ENCODE measurements at places on chromosomes 6 and 20.
A peak's percentile ranks its signal among the peaks of the same experiment; 100 is the strongest.

DNA sequence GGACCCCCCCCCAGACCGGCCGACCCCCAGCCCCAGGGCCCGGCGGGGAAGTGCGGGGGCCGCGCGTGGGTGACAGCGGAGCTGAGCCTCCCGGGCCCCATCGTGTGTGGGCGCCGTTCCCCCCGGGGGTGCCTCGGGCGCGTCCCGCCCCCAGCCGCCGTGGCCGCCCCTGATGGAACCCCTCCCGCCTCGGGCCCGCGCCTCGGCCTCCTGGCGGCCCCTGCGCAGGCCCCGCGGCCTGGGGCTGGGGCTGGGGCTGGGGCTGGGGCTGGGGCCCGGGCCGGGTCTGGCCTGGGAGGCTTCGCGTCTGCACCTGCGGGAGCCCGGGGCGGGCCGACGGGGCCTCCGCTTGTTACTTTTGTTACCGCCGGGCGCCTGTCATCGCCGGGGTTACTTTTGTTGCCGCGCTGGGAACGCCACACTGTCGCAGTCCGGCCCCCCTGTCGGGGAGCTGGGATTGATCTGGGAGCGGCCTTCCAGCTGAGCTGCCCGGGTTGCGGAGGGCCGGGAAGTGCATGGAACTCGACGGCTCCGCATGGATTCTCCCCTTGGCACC lies 598 bp downstream of the OGFR start:
- DNase-seq = peak; percentile 29

- DNase-seq = no peak
Observed at GRCh38 chr20:22663528-22664025, 79.2 kb upstream of the FOXA2 start.

GRCh38 chr6:80477591-80477990 lies 371.1 kb downstream of the BCKDHB start:
- DNase-seq = no peak

GRCh38 chr20:19697415-19697814 lies 60.6 kb upstream of the RIN2 start:
- DNase-seq = no peak

GRCh38 chr6:170295510-170296422 lies 4.9 kb upstream of the DLL1 start:
- DNase-seq = peak; percentile 43

DNA sequence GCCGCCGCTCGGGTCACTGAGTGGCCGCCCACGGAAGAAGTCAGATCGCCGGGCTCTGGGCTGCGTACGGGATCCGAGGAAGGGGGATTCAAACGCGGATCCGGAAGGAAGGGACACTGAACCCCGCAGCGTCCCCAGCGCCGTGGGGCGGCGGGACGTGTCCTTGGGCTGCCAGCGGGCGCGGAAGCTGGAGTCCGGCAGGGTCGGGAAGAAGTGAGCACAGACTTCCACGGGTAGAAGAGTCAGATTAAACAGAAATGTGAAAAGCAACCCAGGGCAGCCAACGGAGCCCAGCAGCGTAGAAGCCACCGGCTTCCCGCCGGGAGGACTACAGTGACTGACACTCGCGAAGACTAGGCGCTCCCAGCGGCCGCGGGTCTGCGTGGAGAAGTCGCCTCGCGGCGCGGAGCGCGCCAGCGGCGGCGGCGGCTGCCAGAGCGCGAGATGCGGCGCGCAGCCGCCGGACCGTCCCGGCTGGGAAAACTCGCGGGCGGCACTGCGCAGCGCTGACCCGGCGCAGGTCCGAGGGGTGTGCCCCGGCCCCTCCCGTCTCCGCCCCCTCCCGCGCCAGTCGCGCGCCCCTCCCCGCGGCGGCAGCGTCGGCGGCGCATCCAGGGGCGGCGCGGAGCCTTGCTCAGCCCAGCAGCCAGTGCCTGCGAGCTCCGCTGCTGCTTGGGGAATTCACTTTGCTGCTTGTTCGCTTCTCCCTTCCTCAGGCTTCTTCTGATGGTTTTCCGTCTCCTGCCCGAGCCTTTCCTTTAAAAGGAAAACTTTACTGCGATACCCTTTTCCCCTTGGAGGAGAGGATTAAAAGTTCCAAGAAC lies at the start of gene SAMD5:
TSS of gene SAMD5 (plus strand) at position 649 of the 824 bp plus-strand sequence. CDS start 239 bp downstream, outside the sequence.
- DNase-seq = no peak

DNA sequence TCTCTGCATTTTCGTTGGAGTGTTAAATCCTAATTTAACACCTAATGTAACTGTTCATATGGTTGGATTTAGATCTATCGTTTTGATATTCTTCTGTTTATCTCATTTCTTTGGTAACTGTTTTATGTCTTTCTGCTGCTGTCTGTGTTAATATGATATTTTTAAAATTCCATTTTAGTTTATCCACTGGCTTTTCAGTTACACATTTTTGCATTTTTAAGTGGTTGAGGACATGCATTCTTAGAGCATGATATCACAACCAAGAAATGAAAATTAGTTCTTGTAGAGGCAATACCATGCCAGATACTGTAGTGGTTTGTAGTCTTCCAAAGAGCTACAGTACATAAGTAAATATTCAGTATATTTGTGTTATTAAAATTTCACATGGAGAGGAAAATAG lies 58.6 kb downstream of the LIN28B start:
- no peak for DNase-seq

GRCh38 chr20:61560361-61560853 lies 308.3 kb downstream of the CDH4 start:
- DNase-seq = no peak

DNA sequence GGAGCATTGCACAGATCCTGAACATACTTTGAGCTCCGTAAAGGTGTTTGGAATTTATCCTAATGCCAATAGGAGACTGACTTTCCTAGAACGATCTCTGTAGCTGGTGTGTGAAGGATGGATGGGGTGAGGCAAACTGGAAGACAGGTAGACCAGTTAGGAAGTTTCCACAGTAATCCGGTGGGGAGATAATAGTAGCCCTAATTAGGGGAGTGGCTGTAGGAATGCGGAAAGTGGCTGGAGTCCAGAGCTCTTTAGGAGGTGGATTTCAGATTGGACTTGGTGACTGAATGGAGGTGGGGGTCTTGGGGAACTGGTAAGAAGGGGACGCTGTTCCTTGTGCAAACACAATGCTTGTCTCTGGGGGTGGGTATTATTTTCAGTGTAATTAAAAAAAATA lies 146.3 kb downstream of the SOX4 start:
- no peak for DNase-seq

GRCh38 chr6:150600010-150600300 lies 270 bp downstream of the PLEKHG1 start:
- DNase-seq = no peak

- no peak for DNase-seq
Observed at GRCh38 chr6:160249671-160250070, 8.9 kb downstream of the SLC22A2 start.

GRCh38 chr6:104409913-104410312 lies 449.8 kb downstream of the HACE1 start:
- DNase-seq = no peak

GRCh38 chr6:7114744-7115458 lies 7.1 kb downstream of the RREB1 start:
- DNase-seq = no peak

- no peak for DNase-seq
Observed at GRCh38 chr20:58498470-58499068, 16.6 kb downstream of the APCDD1L start.

Data from T-cell (primary cell).